Stimulated activated CD8-positive, alpha-beta memory T cell treated with anti-CD3 and anti-CD28 coated beads, Interleukin-12 subunit alpha, Interleukin-12 subunit beta, amount 100 ng/mL, for 1 hour (primary cell): ENCODE measurements at places on chromosomes 4 and X.

DNA sequence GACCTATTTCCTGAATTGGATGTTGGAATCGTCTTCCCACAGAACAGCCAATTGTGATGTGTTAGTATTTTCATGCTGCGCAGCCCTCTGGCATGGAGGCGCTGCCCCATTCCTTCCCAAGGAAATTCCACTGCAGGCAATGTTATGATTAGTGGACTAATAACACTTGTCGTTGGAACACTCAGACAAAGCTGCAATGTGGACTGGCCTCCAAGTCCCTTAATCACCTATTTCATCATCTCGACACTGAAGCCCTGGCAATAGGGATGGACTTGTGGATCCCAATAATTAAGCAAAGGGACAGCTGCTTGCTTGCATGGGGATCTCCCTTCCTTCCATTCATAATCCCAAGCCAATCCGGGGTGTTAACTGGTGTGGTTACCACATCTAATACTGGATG lies 78.8 kb upstream of the PLAC1 start:
- DNase-seq, result no peak

GRCh38 chr4:173935622-173936405 lies 347.7 kb downstream of the FBXO8 start:
- DNase-seq, result no peak

DNA sequence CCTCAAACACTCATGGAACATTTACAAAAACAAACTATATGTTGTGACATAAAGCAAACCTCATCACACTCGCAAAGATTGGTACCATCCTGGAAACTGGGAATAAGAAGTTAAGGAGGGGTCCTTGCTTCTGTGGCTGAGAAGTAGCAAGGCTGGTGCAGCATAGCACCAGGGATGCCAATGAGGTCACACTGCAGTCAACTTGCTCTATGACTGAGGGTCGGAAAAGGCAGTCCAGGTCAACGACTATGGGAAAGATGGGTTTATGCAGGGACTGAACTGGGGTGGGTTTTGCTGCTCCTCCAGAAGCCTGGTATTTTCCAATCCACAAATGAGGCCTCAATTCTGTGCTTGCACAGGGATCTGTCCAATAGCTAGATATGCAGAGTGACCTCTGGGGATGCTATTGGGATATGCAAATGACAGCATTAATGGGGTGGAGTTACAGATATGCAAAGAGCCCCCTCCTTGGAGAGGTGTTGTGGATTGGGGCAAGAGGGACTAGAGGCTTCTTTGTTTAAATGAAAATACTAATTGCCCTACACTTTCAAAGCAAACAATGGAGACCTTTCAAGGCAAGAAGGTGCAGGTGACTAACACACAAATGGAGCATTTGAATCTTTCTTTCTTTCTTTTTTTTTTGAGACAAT lies 7.2 kb upstream of the IL13RA1 start:
- no peak for DNase-seq

DNA sequence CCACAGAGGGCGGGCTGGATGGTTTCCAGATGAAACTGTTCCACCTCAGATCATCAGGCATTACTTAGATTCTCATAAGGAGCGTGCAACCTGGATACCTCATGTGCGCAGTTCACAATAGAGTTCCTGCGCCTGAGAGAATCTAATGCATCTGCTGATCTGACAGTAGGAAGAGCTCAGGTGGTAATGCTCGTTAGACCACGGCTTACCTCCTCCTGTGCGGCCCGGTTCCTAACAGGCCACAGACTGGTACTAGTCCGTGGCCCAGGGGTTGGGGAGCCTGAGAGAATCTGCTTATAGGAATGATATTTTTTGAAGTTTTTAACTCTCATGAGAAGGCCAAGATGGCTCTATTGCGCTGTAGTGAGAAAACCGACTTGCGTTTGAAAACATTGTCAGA lies 5.4 kb downstream of the NCAPG start:
- no peak for DNase-seq

GRCh38 chrX:134694333-134695322 lies 36.4 kb upstream of the PLAC1 start:
- DNase-seq, result no peak
